Stimulated activated CD8-positive, alpha-beta memory T cell treated with anti-CD3 and anti-CD28 coated beads, Interleukin-7, amount 100 ng/mL, for 24 hours (primary cell): ENCODE measurements at places on chromosomes 11 and 22.

GRCh38 chr11:44424841-44425240, 114.9 kb upstream of the ALX4 start:
- DNase-seq, result no peak

GRCh38 chr11:119012629-119013170, 5.4 kb downstream of the RPS25 start:
- no peak for DNase-seq

DNA sequence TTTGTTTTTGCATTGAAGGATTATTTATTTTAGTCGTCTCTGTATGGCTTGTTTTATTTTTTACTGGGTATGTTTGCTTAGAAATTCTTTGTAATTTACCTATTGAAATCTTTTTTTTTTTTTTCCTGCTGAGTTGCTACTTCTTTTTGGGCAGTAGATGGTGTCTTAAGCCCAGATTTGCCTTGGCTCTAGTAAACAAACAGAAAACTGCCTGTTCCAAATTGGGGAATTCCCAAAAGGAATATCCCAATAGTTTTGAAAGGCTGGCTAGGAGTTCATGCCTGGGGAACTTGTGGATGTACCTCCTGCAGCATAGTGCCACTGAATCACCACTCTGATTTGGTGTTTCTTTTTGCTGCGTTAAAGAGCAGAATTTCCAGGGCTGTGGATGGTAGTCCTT, 17.7 kb downstream of the PAMR1 start:
- DNase-seq, result no peak

GRCh38 chr11:111532365-111532709, 8.2 kb upstream of the LAYN start:
- DNase-seq, result no peak

GRCh38 chr11:113715882-113716625, 9.9 kb upstream of the TMPRSS5 start:
- DNase-seq, result no peak

GRCh38 chr11:130403271-130403804, 25.1 kb downstream of the ADAMTS8 start:
- DNase-seq, result no peak

- DNase-seq, result no peak
These were observed 387.8 kb upstream of the LARGE1 start for GRCh38 chr22:34308101-34308500.

GRCh38 chr11:35623621-35624168, 5.4 kb downstream of the FJX1 start:
- no peak for DNase-seq
